ENCODE measurements at places on chromosomes 6 and 20. TPM values are rescaled to one million over a fixed set of nuclear protein-coding genes. Genes with fewer than 3 reads are reported as not detected.

SULF2 gene
- 403 TPM for total RNA-seq

GRCh38 chr6:17932330-17932852 is 55.0 kb downstream of the KIF13A start:
- H3K27me3 ChIP-seq, result no peaks in the 10 kb centered on the region
- no peak overlapping the region for H3K27ac ChIP-seq
- no peak overlapping the region for H3K4me3 ChIP-seq
- peaks cover 25% of the 10 kb centered on the region for H3K4me1 ChIP-seq
- no peak for DNase-seq
- no peaks in the 10 kb centered on the region for H3K36me3 ChIP-seq

VIP gene
- total RNA-seq, result not detected

DNA sequence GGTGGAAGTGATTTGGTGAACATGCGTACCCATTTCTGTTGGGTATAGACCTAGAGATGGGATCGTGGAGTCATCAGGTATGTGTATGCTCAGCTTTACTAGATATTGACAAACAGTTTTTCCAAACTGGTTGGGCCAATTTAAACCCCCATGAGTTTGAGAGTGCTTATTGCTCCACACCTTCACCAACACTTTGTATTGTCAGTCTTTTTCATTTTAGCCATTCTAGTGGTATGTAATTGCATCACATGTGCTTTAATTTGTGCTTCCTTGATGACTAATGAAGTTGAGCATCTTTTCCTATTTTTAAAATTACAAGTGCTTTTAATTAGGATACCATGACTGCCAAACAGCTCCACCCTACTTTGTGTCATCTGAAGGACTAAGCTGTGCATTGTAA is 158.9 kb upstream of the AKIRIN2 start:
- no peaks in the 10 kb centered on the region for H3K36me3 ChIP-seq
- H3K4me3 ChIP-seq, result no peak overlapping the region
- no peaks in the 10 kb centered on the region for H3K4me1 ChIP-seq
- H3K27me3 ChIP-seq, result no peaks in the 10 kb centered on the region
- no peak overlapping the region for H3K27ac ChIP-seq
- no peak for DNase-seq
